ENCODE measurements at places on chromosomes 2 and 18.

DNA sequence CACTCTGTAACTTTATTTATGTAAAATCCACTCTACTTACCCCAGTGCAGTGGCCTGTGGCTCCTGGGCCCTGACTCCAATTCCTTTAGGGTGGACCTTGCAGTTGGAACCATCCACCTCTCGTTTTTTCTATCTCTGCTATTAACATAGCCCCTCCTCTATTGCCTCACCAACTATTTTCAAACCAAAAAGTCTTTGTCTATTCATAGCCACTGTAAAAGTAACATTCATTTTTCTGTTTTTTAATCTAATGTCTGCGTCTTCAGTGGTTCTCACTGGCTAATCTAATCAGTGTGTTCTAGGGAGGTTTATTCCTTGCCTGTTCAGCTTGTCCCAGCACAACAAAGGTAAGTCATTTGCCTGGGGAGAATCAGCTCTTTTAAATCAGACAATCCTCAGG is at the start of gene SLC4A5:
Gene SLC4A5, minus strand, starts transcription at position 101 of the 400 bp plus-strand sequence. CDS start 28,393 bp downstream, outside the sequence.
- DNase-seq = no peak

DNA sequence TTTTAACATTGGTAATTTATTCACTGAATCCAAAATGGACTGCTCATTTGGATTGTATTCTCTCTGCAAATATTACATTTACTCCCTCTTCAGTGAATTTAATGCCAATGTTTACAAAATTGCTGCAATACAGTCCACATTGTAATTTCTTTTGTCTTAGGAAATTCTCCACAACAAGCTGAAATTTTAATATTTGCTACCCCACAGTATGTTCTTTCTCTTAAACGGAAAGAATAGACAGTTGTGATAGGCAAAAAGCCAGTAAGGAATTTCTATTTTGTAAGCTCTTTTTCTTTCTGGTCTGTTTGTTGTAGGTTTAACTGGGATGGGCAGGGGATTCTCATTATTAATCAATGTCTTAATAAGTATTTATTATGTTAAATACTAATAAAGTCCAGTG is 92.0 kb downstream of the CSRNP3 start:
- no peak for DNase-seq

- DNase-seq = no peak
Observed at GRCh38 chr2:68115965-68116364, 41.7 kb upstream of the PNO1 start.

- no peak for DNase-seq
Observed at GRCh38 chr2:121333231-121333630, 48.2 kb upstream of the TFCP2L1 start.

DNA sequence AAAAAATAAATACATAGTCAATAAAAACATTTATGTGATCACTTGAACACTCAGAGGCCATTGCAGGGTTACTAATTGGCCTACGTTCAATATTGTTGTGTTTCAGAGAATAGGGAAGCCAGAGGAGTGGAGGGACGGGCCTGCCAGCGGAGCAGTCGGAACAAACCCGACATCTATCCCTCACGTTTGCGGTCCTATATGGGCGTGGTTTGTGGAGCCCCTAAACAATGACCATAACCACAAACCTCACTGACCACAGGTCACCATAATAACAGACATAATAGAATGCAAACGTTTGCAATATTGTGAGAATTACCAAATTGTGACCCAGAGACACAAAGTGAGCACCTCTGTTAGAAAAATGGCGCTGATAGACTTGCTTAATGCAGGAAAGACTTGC is 19.5 kb upstream of the ZNF516 start:
- DNase-seq = no peak

- DNase-seq = no peak
Observed at GRCh38 chr2:240107477-240107796, 28.7 kb downstream of the COPS9 start.

DNA sequence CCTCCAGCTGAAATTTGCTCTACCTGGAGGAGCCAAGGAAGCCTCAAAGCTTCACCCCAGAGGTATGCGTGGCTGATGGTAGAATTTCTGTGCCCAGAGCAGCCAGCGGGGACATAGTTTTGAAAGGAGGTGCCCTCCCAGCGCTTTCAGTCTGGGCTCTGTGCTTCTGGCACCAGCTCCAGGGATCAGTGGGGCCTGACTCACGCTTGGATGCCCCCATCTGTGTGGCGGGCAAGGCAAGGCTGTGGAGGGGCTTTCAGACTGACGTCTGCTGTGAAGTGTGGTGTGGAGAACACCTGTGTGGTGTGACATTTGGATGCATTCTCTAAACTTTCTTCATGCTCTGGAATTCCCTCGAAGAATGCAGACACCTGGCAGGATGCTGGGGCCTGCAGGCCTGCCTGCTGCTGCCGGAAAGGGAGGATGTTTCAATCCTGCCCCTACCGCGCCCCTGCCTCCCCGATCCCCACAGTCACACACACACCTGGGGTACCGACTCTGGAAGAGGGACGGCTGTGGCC is 84.1 kb downstream of the CTIF start:
- DNase-seq = no peak

- no peak for DNase-seq
Observed at GRCh38 chr2:3317871-3318590, 59.6 kb downstream of the EIPR1 start.

DNA sequence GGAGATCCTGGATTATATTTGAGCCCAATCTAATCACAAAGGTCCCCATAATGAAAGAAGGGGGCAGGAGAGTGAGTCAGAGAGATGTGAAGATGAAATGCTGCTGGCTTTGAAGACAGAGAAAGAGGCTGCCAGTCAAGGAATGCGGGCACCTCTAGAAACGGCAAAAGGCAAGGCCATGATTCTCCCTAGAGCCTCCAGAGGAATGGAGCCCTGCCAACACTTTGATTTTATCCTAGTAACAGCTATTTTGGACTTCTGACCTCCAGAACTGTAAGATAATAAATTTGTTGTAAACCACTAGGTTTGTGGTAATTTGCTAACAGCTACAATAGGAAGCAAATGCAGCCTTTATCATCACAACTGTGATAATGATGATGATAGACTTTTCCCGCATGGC is 32.9 kb downstream of the LBH start:
- DNase-seq = no peak

DNA sequence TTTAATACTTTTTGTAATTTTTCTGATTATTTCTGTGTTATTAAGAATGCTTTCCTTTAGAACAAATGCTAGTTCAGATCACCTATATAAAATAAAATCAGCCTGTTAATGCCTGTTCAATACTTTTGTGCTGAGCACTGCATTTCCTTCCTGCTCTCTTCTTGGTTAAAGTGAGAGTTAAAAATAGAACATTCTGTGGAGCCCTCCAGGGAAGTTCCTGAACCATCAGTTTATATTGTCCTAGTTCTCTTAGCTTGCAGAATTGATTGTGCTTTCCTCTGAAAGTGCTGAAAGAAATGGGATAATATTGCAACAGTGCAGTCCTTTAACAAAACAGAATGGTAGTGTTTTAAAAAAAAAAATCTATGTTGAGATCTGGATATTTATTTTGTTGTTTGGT is 74.6 kb upstream of the UBXN4 start:
- no peak for DNase-seq

GRCh38 chr2:148501545-148501944 is 143.0 kb upstream of the EPC2 start:
- DNase-seq = no peak

GRCh38 chr2:120852200-120852815 is 116.6 kb downstream of the GLI2 start:
- DNase-seq = peak; percentile 65

DNA sequence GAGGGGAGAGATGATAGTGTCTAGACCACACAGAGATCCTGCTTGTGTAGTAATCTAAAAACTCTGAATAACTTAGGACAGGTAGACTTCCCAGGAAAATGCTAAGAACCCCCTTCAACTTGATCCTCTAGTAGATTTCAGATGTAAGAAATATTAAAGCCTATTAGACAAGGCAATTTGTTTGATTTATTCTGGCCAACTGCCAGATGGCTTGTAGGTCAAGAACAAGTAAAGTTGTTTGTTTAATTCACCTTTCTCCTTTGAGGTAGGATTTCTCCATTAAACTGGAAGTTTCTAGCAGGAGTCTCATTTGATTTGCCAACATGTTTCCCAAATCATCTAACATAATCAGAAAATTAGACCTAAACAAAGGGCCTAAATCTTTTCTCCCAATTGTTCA is 48.6 kb downstream of the SH3RF3 start:
- DNase-seq = no peak

GRCh38 chr2:144331674-144332355 is 188.1 kb downstream of the ZEB2 start:
- peak; percentile 66 for DNase-seq

GRCh38 chr18:7317804-7318231 is 86.9 kb downstream of the LRRC30 start:
- no peak for DNase-seq

DNA sequence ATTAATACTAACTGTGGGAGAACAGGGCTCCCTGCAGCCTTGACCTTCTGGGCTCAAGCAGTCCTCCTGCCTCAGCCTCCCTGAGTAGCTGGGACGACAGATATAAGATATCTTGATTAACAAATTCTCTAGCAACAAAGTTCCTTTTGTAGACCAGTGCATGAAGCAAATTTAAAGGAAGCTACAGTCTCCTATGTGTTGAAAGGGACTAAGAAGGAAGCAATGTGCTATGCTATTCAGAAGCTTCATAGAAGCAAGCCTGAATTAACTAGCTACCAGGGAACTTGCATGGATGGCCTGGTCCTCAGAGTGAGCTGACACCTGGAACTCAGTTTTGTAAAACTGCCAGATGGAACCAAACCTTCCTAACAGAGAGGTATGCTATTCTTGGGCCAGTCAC is 33.2 kb downstream of the RAPH1 start:
- DNase-seq = no peak

DNA sequence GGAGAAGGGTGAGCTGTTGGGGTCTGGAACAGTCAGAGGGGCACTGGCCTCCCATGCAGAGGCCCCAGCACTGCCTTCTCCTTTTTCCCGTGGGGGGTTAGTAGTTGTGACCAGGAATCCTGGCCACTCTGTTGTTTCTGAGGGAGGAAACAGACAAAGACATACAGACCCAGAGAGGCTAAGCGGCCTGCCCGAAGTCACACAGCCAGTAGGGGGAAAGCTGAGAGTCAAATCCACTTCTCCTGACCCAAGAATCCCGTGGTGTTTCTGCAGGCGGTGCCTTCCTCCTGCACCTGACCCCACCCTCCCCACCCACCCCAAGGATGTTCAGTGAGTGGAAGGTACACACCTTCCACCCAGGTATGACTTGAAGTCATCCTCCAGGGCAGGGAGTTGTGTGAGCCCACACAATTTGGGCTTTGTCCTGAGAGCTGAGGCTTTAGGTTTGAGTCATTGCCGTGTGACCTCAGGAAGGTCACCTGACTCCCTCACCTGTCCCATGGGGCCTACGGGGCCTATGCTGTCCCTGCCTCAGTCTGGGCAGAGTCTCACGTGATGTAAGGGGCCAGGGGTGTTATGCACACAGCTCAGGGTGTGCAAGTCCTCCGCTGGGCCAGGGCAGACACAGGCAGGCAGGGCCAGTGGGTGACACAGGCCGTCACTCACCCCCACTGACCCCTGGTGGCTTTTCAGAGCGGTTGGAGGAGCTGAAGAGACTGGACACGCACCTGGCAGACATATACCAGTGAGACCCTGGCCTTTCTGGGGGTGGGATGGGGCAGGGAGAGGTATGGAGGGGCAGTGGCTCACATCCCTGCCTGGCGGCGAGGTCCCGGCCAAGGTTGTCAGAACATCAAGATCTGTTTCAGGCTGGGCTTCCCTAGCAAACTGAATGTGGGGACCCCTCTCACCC is 5.0 kb downstream of the NT5DC4 start:
- DNase-seq = no peak

GRCh38 chr2:26615336-26615859 is 25.8 kb downstream of the CIB4 start:
- no peak for DNase-seq

DNA sequence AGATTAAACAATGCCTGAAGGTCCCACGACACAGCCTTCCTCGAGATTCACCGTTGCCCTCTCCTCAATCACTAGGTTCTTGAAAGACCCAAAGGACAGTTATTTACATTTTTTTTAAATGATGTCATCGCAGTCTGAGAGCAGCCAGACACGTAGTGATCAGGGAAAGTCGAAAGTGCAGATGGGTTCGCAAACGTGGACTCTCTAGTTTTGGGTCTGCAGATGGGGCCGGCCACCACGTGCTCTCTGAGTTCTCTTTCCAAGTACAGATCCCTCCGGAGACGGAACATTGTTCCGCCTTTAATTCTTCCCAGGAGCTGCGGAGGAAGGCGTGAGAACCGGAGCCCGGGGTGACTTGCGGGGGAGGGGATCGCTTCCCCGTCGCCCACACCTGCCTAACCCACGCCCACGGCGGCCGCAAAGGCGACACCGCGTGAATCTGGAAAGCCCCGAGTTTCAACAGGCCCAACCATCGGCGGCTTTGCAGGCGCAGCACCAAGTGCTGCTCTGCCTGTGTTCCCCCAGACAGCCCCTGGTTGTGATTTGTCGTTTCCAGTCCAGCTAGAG is 54.3 kb downstream of the PKDCC start:
- DNase-seq = peak; percentile 81

DNA sequence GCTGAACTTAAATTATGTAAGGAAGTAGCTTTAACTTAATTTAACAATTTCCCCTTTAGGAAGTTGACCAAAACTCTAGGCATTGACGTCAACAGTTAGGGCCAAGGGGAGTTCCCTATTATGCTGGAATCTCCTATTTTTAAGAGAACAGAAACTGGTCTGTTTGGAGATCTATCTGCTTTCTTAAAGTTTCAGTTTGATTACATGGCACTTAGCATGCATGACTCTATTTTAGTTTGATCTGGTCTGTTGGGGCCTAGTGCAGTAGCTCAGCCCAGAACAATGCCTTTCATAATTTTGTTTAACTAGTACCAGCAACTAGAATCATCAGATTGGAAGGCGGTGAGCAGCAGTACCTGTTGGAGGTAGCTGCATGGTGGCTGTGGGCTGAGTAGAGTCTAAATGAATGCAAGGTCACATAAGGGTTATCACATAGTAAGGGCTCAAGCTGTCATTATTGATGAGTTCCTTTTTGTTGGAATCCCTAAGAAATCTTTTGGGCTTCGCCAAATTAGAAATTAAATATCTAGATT is 60.5 kb upstream of the ZNG1B start:
- no peak for DNase-seq

- no peak for DNase-seq
Observed at GRCh38 chr18:3604498-3605408, 154.8 kb downstream of the TGIF1 start.

- DNase-seq = no peak
Observed at GRCh38 chr2:23541503-23542229, 156.7 kb downstream of the KLHL29 start.

DNA sequence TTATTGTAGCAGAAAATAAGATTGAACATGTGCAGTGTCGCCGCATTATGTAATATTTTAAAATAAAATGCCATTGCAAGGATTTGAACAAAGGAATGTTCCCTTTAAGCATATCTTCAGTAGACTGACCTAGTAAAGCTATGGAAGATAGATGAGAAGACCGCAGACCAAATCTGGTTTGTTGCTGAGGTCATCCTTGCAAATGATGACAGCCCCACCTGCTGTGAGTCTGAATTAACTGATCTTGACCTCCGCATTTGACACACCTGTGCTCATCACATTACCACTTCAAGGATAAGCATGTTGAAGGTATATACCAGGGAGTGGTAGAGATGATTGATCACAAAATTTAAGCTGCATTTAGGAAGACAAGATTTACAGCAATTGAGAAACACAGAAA is 96.2 kb downstream of the NYAP2 start:
- no peak for DNase-seq

GRCh38 chr2:67881816-67882215 is 181.0 kb downstream of the C1D start:
- DNase-seq = no peak

GRCh38 chr2:3575534-3576262 is 638 bp downstream of the RPS7 start:
- no peak for DNase-seq

GRCh38 chr2:197711578-197711977 is 6.4 kb downstream of the MARS2 start:
- DNase-seq = no peak

GRCh38 chr18:79735071-79735980 is 55.7 kb downstream of the CTDP1 start:
- no peak for DNase-seq

Data from tibial artery (tissue), 4 donors.